ENCODE measurements at places on chromosomes 12 and 14.

- DNase-seq: no peak
These were observed 521.2 kb upstream of the TBX3 start for GRCh38 chr12:115204957-115205754.

DNA sequence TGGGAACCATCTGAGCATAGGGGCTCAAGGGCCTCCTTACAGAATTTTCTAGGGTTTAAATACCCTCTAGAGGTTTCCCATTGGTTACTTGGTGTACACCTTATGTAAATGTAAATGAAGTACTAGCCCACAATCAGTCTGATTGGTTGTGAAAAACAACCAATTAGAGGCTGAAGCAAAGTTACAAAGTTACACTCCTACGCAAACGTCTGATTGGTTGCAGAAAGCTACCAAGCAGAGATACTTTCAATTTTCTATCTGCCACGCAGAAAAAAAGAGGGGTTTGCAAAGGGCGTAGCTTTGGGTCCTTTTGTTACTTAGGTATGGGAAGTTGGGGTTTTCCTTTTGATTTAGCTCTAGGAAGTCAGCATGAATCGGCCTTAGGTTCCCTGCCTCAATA lies 1.8 kb upstream of the TMEM19 start:
- no peak for DNase-seq

GRCh38 chr12:112375105-112375504 lies 7.1 kb downstream of the HECTD4 start:
- DNase-seq: no peak

- no peak for DNase-seq
These were observed 109.4 kb downstream of the SLC15A5 start for GRCh38 chr12:16168078-16168477.

DNA sequence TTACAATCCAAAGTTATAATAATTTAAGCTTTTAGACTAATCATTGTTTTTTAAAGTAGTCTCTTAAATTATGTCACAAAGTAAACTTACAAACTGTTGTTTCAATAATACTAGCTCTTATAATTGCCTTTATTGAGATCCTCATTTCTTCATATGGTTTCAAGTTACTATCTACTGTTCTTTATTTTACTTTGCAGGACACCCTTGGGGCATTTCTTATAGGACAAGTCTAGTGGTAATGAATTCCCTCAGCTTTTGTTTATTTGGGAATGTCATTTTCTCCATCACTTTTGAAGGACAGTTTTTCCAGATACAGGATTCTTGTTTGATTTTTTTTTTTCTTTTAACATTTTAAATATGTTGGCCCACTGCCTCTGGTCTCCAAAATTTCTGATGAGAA lies 8.1 kb upstream of the ZFP36L1 start:
- no peak for DNase-seq

- peak; percentile 76 for DNase-seq
These were observed 10.1 kb upstream of the RTRAF start for GRCh38 chr14:51979088-51979709.

DNA sequence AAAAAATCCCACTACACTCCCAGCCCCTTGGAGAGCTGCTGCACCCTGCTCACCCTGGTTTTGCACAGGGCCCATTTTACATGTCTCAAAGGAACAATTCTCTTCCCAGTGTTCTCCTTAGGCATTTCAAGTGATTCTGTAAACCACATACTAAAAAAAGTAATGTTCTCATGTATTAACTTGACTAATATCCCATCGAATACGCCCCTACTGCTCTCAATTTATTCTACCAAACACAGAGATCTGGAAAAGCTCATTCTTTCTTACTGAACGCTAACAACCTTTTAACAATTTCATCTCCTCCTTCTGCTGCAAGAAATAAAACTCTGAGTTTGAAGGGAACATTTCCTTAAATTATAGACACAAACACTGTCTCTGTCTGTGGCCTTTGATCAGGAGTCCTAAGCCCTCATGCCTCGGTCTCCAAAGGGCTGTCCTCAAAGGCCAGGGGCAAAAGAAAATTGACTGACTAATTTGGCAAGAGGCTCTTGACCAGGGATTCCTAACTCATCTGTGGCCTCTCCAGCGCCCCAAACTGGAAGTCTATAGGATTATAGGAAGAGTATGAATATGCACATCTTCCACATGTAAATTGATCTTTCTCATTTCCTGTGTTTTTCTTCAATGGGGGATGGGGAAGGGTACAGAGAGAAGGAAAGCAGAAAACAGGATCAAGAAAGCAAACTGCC lies 17.1 kb upstream of the TSPAN11 start:
- DNase-seq: no peak

- DNase-seq: no peak
These were observed 14.7 kb downstream of the KRT2 start for GRCh38 chr12:52637299-52637698.

GRCh38 chr12:25929142-25929541 lies 29.3 kb upstream of the RASSF8 start:
- DNase-seq: no peak

GRCh38 chr12:115075552-115076170 lies 391.7 kb upstream of the TBX3 start:
- DNase-seq: no peak

DNA sequence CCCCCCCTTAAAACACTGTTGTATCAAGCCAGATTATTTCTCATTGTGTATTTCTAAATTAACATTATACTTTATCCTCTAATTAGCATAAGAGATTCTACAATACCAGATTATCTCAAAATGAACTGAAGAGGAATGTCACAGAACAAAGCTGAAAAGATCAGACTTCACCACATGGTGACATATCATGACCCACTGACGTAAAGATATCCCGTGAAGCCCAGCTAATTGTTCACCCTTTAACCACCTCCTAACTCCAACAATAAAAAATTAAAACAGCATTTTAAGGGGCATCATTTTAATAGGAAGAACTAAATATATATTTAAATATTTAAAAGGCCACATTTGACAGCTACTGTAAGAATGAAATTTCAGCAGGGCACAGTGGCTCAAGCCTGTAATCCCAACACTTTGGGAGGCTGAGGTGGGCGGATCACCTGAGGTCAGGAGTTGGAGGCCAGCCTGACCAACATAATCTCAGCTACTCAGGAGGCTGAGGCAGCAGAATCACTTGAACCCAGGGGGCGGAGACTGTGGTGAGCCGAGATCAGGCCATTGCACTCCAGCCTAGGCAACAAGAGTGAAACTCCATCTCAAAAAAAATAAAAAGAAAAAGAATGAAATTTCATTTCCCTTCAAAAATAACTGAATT lies 29.0 kb downstream of the CDK17 start:
- no peak for DNase-seq

DNA sequence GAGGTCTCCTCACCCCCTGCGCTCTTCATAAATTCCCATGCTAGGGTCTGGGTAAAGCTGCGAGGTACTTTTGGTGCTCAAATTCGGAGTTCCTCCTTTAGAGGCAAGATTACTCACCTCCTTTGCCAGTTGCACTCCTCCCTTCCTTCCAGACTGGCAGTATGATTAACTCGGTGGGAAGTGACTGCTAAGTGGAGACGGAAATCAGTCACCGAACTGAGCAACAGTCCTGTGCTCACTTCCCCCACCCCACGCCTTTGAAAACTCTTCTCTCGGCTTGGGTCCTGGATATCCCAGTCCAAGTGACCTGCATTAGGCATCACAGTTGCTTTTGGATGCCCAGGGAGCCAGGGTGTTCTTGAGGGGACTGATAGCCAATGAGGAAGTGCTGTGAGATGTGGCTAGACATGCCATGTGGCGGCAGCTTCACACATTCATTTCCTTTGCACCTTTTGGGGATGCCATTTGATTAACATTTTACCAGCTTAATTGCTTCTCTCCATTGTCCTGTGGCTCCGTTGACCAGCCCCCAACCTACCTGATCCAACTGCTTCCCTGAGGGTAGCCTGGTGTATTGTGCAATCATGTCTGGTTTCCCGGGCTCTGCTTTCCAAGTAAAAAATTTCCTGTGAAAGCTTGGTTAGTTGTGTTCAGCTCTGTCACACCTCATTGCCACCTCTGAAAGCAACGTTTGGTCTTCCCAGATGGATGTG lies 840 bp downstream of the PNP start:
- peak; percentile 29 for DNase-seq

GRCh38 chr12:17334784-17335183 lies 728.8 kb upstream of the LMO3 start:
- DNase-seq: no peak
